Activated T-helper 1 cell treated with Interleukin-2 at 50 U/mL for 16 hours (primary cell): ENCODE measurements at places on chromosomes 4 and X.

DNA sequence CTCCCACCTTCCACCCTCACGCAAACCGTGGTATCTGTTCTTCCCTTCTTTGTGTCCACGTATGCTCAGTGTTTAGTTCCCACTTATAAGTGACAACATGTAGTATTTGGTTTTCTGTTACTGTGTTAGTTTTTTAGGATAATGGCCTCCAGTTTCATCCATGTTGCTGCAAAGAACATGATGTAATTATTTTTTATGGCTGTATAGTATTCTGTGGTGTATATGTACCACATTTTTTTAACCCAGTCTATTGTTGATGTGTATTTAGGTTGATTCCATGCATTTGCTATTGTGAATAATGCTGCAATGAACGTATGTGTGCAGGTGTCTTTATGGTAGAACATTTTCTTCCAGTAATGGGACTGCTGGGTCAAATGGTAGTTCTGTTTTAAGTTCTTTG lies 228.1 kb downstream of the FBXO8 start:
- no peak for DNase-seq

DNA sequence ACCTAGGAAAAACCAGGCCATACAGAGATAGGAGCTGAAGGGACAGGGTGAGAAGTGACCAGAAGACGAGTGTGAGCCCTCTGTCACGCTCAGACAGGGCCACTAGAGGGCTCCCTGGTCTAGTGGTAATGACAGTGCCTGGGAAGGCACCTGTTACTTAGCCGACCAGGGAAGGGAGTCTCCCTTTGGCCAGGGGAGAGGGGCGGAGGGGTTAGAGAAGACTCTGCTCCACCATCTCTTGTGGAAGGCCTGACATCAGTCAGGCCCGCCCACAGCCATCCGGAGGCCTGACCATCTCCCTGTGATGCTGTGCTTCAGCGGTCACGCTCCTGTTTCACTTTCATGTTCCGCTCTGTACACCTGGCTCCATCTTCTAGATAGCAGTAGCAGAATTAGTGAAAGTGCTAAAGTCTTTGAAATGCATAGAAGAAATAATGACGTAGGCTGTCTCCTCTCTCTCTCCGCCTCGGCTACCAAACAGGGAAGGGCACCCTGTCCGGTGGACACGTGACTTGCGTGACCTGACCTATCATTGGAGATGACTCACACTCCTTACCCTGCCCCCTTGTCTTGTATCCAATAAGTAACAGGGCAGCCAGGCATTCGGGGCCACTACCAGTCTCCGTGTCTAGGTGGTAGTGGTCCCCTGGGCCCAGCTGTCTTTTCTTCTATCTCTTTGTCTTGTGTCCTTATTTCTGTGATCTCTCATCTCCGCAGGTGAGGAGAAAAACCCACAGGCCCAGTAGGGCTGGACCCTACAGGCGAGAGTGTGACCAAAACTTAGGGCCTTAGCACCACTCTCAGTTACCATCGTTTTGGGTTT lies 26.7 kb downstream of the HTT-AS start:
- DNase-seq = peak; percentile 44

DNA sequence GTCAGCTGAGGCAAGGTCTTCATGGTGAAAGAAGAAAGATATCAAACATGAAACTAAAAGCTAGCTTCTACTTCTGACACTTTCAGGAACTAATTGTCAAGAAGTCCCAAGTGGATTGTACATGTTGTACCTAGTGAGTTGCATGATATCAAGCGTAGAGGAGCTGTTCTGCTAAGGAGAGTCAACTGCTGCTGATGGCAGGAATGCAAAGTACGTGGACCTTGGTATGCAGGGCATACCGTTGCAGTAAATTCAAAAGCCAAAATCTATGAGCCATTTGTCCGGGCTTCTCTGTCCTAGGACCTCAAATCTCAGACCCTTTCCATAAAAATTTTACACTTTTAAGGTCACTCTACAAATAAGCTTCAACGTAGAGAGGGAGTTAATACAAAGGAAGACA lies 446.2 kb downstream of the KCTD8 start:
- DNase-seq = no peak

GRCh38 chr4:71066737-71067716 lies 73.6 kb downstream of the DCK start:
- no peak for DNase-seq

DNA sequence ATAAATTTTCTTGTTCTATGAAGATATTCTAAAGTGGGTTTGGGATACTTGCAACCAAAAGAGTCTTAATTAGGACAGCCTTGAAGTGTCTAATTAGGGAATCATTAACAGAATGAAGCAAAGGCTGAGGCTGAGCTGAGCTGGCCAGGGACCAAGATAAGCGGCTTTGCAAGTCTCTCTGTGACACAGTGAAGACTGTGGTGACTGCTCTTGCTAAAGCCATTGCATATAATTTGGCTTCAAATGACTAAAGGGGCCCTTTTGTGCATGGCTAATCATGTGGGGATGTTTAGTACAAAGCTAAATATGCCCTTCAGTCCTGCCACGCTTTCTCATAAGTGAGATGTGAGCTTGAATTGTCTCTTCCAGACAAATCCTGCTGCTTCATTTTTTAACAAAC lies 31.2 kb upstream of the GYPA start:
- no peak for DNase-seq

GRCh38 chr4:108355186-108355901 lies 186.6 kb upstream of the LEF1 start:
- DNase-seq = no peak

DNA sequence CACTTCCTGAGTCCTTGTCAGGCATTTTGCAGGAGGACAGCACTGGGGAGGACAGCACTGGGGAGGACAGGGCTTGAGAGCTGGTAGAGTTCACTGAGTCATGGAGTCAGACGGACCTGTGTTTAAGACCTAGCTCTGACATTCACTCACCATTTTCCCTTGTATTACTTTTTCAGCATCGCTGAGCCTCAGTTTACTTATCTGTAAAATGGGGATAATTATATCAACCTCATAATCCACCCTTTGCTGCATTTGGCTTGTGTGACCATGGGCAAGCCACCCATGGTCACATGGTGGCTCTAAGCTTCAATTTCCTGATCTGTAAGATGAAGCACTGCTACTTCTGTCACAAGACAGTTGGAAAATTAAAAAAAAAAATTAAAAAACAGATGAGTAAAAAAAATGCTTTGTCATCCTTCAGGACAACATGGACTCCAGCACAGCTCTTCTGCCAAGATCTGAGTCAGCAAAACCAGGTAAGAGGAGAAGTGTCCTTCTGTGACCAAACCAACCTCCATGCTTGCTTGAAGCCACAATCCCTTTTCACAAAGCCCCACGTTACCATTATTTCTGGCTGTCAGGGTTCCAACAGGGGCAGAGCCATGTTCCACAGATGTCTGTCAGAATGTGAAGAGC lies 275.5 kb downstream of the RAB28 start:
- no peak for DNase-seq

GRCh38 chrX:51614353-51615012 lies 4.2 kb downstream of the CENPVL3 start:
- no peak for DNase-seq

DNA sequence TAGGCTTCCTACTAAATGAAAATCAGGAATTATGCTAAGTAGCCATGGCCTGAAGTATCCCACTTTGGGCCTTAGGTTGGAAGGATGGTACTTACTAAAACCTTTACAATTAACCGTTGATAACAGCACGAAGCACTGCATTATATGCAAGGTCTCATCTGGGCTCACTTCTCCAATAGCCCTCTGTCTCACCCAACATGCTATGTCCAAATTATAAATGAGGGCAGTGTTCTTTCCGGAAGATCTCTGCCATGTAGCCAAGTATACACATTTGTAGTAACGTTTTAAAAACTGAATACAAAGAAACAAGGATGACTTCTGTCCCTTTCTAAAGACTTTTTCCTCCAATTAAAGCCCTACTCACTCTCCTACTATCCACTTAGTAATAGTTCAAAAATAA lies 51.6 kb downstream of the SCFD2 start:
- DNase-seq = no peak

DNA sequence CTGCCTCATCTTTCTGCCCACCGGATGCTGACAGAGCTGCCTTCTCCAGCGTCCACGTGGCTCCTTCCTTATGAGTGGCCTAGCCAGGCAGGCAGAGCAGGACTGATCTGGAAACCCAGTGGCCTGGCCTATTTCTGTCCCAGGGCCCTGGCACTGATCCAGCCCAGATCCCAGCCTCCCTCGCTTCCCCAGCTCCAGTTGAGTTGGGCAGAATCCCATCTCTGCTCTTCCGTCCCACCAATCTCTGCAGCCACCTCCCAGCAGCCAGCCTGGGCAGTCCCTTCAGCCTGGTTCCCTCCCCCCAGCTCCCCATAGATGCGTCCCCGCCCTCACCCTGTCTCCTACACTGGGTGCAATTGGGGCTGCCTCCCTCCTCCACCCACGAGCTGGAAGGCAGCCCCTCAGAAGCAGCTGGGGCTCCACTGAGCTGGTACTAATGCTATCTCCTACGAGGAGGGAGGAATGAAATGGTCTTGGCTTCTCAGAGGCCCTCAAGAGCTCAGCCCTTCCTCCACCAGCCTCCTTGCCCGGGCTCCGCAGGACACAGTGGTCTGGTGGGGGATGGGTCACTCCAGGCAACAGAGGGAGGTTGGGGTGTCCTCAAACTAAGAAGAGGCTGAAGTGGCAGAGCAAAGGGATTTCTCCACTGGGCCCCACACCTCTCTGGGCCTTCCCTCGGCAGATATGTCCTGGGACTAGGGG lies 94.2 kb downstream of the PJA1 start:
- no peak for DNase-seq

GRCh38 chr4:132026816-132027215 lies 1122.3 kb upstream of the PCDH10 start:
- no peak for DNase-seq

DNA sequence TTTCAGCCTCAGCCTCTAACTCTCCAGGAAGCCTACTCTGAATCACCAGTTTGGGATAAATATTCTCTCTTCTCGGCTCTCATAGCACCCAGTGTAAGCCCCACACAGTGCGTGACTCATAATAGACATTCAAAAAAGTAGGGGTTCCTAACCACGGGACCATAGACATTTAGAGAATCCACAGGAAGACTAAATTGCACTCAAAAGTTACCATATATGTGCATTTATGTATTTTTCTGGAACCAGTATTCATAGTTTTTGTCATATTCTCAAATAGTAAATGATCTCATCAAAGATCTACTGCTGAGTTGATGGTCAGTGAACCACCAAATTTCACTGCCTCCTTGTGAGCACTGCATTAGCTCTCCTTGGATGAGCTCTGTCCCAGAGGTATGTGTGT lies 625.7 kb downstream of the SMARCA1 start:
- DNase-seq = no peak

GRCh38 chr4:15194520-15194919 lies 192.2 kb downstream of the CPEB2 start:
- DNase-seq = no peak

GRCh38 chrX:40933706-40934425 lies 151.4 kb upstream of the USP9X start:
- DNase-seq = no peak

DNA sequence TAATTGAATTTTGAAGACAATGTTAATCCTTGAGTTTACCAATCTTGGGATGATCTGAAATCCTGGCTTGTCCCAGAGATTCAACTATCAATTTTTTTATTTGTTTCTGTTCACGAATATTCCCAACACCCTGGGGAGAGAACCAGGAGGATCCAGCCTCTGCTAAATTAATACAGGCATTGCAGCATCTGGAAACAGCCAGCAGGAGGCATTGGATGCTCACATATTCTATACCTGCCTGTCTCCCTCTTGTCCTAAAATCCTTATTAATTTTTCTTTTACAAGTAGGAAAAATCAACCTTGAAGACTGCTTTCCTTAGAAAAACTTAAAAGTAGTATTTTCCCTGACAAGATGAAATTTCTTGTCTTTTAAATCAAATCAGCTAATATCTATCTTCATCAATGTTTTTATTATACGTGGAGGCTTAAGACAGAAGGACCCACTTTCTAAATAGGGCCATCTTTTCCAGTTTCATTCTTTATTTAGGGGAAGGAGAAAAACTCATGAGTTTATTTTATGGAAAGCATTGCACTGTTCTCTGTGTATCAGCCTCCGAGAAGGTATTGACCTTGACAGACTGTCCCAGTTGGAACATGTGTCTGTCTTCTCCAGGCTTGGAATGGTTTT lies 102.4 kb downstream of the CLNK start:
- DNase-seq = no peak
